Cortex of kidney (tissue), 1 donor: ENCODE measurements at places on chromosomes 16 and 17.

DNA sequence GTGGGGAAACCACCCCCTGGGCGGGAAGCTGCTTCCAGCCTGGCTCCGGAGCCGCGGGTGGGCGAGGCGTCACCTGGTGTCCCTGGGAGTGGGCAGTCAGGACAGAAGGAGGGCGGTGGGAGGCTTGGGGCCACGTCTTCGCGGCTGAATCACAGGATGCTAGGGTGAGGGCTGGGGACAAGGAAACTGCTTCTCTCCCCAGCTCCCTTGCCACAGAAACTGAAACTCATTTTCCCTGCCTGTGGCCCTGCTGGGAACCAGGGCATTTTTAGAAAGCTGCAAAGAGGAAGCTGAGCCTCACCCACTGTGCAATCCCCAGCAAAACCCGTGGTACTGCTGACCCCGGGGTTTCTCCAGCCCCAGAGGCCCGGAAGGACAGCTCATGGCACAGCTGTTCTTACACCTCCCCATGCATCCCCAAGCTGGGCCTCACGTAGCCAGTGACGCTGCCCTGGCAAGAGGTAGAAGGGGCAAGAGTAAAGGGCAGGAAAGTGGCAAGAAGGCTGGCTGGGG, 8.2 kb downstream of the RHBDF2 start:
- DNase-seq = no peak

GRCh38 chr17:67503184-67503583, 126.1 kb downstream of the PITPNC1 start:
- DNase-seq = no peak

DNA sequence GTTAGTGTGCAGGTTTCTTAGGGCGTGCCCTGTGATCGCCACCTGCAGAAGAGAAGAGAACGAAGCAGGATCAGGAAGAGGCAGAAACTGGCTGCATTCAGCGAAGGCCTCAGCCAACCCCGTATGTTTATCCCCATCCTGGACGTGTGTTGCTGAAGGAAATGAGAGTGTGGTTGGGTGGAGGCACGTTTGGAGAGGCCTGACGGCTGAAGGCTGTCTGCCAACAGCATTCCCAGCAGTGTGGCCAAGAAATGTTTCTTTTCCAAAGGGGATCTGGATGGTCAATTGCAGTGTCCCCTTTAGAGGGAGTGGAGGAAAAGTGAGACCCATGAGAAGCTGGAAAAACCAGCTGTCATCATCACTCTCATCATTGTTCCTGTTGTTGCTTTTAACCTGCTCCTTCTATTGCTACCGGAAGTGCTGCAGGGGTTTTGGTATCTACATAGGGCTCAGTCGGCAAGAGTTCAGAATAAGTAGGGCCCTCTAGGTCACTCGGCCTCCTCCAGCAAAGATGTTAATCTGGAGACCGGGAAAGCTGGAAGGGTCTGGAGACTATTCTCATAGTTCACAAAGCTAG, 46.5 kb upstream of the SLC47A1 start:
- DNase-seq = no peak

- no peak for DNase-seq
These were observed 65.8 kb upstream of the SMIM36 start for GRCh38 chr17:55576996-55577586.

DNA sequence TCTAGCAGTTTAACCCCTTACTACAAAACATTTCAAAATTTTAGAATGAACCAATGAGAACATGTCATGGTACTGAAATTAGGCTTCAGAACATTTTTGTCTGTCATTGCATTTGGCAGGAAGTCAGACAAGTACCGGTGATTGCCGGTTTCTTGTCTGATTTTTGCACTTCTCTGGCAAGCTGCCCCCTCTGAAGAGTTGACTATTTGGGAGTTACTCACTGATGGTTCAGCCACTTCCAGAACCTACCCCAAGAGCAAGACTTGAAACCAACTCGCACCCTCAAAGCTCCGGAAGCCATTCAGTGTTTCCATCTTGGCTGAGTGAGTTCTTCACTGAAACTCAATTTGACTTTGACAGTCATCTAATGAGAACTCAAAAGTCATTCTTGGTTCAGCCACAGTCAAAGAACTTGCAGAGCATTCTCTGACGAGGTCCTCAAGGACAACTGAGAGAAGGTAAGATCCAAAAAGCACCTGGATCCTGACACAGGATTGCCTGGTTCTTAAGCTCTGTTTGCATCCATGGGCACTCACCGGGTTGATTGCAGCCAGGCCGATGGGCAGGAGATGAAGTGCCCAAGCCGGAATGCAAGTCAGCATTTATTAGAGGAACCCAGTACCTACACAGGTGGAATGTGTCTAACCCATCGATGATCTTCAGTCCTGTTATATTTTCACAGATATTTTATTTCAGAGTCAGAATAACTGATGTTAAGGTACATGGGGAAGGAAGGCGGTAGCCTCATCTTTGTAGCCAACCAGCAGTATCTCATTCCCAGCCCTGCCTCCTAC, 93.6 kb downstream of the USP22 start:
- DNase-seq = no peak

DNA sequence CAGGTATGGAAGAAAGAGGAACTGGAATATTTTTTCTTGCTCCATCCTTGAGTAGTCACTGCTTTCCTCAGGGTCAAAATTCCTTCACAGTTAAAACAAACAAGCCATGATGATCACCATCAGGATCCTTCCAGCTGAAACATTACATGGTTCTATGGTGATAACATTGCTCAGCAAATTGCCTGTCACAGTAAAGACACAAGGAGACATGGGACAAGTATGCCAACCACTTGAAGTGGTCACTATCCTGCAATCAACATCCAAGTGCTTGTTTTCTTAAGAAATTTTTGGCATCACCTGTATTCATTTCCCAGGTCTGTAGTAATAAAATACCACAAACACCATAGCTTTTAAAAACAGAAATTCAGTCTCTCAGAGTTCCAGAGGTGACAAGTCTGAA, 662.2 kb downstream of the CDH8 start:
- no peak for DNase-seq

DNA sequence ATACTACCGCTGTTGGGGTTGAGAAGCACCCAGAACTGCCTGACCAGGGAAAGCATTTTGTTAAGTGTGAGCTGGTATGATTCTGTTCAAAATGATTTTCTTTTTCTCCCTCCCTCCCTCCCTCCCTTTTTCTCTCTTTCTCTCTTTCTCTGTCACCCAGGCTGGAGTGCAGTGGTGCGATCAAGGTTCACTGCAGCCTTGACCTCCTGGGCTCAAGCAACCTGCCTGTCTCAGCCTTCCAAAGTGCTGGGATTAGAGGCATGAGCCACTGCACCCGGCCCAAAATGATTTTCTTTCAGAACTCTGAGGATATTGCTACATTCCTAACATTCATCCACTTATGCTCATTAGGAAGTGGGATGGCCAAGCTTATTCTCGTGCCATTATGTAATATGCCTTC, 41.3 kb downstream of the SLC47A1 start:
- no peak for DNase-seq

DNA sequence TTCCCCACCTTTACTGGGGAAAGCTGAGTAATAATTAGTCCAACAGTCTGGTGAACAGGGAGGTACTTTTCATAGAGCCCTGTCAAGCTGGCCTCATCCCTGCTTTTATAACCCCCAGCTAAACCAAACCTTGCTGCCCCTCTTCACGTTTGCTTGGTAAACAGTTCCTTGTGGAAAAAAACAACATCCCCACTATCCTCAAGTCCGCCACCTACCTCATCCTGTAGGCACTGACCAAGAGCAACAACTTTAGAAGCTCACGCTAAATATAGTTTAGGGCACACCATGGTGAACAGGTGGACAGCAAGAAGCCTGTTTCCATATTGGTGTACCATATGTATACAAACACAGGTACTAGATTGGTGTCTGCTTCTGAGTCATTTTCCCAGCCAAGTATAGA, 16.5 kb downstream of the NFE2L1 start:
- DNase-seq = no peak

- DNase-seq = no peak
These were observed 5.2 kb upstream of the SH2B1 start for GRCh38 chr16:28858421-28858820.

- no peak for DNase-seq
These were observed 11.9 kb downstream of the SCGB1C2 start for GRCh38 chr17:149231-149630.

- DNase-seq = no peak
These were observed 4.0 kb downstream of the PYY start for GRCh38 chr17:43949781-43950180.

GRCh38 chr17:74592087-74592990, at the start of gene CD300LD:
Gene CD300LD, minus strand, starts transcription at chr17:74592283. Its CDS starts 81 bp downstream, at chr17:74592202.
- DNase-seq = no peak

- no peak for DNase-seq
These were observed 1.5 kb downstream of the DLG4 start for GRCh38 chr17:7218166-7218565.
